ENCODE measurements at places on chromosomes 7 and 10.

DNA sequence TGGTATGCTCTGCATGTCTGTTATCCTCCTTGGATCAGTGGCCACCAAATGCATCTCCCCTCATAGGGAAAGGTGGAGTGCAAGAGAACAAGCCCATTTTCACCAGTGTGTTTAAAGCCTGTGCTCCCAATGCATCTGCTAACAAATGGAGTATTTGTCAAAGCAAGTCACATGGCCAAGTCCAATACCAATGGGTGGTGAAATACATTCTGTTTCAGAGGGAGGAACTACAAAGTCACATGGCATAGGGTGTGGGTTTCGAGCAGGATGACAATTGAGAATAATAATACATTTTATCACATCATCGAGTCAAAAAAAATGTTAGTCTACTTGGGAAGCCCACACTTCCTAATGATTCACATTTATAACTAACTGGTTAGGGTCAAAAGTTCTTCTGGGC lies 62.7 kb downstream of the SUGCT start:
- DNase-seq, result no peak

DNA sequence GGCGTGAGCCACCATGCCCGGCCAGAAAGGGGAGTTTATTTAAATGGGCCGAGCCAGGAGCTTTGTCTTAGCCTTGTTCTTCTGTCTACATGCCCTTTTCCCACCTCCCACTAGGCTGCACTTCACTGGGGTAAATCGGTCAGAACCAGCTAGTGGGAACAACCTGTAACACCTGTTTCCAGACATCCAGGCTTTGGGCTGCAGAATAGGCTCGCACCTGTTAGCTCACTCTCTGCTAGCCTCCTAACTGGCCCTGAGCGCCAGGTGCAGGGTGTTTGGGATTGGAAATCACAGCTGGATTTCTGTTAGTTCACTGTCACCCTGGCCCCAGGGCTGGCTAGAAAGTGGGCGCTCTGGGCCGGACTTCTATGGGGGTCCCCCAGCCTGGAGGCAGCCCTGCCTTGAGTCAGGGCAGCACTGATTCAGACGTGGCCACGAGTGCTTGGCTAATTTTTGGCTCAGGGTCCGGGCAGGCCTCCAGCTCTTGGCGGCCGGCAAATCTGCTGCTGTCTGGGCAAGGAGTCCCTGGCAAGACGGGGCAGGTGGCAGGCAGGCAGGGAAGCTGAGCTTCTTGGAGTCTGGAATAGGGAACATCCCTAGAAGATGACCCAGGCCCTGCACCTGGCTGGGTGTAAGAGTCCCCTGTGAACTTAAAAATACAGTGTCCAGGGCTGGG lies 48.6 kb downstream of the GTF2IRD1 start:
- no peak for DNase-seq

DNA sequence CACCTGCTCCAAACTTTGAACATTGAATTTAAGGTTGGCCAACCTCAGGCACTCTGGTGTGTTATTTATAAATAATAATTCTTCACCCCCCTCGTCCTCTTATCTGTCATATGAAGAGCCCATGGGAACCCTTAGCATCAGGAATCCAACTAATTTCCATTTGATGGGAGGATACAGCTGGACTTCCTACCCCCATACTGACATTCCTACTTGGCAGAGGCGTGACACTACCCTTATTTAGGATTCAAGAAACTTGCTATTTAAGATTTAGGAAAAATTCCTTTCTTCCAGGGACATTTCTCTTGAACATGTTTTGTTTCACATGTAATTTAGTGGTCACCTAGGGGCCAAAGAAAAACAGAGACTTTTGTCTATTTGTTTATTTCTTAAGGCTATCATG lies 171.9 kb upstream of the NRP1 start:
- no peak for DNase-seq

DNA sequence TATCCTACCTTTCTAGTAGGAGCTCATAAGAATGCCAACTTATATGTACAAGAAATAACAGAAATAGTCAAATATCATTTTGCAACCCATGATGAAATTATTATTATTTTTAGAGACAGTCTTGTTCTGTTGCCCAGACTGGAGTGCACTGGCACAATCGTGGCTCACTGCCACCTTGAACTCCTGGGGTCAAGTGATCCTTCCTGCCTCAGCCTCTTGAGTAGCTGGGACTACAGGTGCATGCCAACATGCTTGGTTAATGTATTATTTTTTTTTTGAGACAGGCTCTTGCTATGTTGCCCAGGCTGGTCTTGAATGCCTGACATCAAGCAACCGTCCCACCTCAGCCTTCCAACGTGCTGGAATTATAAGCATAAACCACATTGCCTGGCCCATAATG lies 44.8 kb downstream of the TNPO3 start:
- DNase-seq, result no peak

GRCh38 chr10:120279196-120279595 lies 177.8 kb upstream of the PLPP4 start:
- no peak for DNase-seq

GRCh38 chr10:112739592-112740353 lies 210.3 kb upstream of the TCF7L2 start:
- DNase-seq, result no peak

DNA sequence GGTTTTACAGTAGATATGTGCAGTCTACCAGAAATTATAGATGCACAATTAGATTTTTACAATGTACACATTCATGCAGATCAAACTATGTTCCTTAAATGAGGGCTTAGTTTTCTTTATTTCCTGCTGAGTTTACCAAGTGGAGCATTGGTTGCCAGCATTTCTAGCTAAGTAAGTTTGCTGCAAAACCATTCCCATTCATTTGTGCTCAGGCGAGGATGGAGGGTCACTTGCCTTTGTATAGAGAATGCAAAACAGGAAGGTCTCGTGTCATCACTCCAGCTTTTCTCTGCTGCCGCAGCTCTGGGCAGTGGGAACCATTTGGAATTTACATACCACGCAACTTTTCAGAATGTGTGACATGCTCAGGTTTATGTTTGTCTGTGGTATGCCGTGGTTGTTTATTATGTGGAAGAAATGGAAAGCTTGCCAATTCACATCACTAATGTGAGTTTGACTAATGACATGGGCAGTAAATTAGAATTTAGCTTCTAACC lies 198.6 kb downstream of the TRIL start:
- DNase-seq, result no peak
